Bone marrow (tissue), 2 donors: ENCODE measurements at places on chromosomes 16 and 17.
A peak's percentile ranks its signal among the peaks of the same experiment; 100 is the strongest.

DNA sequence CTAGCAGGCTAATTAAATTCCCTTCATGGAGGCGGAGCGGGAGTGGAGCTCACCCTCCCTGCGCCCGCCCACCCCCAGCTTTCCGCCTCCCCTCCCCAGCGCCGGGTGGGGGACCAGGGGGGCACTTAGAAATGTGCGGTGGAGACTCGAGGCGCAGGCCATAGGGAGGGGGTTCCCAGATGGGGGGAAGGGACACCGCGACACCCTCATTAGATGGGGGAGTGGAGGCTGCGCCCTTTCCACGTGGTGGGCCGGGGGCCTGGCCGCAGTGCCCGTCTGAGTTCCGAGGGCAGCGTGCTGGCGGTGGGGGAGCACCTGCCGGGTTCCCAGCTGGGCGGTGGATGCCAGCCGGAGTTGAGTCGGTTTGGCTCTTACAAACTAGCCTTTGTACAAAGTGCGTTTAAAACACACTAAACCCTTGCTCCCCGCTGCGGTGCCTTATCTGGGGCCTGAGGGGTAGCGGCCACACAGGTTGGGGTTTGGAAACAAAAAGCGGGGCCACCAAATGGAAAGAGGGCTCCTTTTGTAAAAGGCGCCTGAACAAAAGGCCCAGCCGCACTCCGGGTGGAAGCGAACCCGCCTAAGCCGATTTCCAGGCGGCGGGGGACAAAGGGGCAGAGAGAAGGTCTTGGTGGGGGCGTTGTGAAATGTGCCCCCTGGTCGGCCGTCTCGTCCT is 1.4 kb downstream of the GSE1 start:
- DNase-seq = no peak

GRCh38 chr16:67364600-67365235 is 28.6 kb downstream of the TPPP3 start:
- peak; percentile 29 for DNase-seq

- DNase-seq = peak; percentile 29
Measured at GRCh38 chr17:43772877-43773648, 5.7 kb downstream of the DUSP3 start.

DNA sequence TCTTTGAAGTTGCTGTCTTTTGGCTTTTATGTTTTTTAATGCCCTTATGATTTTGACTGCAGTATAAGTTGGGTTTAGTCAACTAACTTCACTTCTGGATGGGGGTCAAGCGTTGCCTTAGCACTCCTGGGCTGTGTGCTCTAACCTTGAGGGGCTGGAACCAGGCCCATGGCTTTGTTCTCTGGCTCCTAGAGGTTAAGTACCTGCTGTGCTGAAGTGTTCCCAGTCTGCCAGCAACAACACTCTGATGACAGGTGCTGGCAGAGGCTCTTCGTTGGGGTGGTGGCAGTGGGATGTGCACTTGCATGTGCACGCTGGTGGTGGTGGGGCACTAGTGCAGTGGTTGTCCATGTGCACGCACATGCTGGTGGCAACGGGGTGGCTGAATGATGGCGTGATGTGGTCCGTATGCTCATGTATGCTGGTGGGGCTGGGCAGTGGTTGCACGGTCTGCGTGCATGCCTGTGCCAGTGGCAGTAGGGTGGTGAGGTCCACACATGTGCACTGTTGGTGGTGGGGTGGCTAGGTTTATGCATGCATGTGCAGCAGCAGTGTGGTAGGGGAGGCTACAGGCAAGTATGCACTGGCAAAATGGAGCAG is 447.8 kb upstream of the GOT2 start:
- no peak for DNase-seq

DNA sequence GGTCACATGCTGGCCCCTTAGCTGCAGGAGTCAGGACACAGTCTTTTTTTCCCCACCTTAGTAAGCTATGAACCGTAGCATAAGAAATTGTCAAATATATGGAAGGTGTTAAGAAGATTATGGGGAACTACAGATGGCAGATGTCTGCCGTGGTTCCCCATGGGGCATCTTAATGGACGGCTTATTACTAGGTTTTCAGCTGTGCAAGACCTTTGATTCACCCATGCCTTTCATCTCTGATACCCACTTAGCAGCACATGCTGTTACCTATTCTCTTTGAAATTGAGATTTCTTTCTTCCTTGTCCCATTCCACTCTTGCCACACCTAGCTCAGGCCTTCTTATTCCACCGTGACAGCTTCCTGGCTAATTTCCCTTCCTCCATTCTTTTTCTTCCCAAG is 70.7 kb downstream of the RPTOR start:
- no peak for DNase-seq

DNA sequence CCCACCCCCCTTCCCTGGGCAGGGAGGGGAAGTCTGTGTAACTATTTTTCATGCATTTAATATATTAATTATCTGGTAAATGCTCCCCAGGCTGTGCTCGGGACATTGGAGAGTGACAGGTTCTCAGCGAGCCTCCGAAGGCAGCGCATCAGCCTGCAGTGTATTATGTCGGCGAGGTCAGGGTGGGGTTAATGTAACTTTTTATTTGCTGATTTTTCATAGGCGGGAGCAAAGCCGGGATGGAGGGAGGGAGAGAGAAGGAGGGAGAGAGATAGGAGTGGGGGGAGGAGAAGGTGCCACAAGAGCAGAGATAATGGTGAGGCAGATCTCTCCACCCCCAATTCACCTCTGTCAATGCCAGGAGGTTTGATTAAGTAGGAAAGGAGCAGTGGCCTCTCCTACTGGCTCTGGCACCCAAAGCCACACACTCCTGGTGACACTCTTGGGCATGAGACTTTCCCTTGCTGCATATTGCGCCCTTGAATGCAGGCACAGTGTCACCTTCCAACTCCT is 104.0 kb downstream of the MRM1 start:
- no peak for DNase-seq

DNA sequence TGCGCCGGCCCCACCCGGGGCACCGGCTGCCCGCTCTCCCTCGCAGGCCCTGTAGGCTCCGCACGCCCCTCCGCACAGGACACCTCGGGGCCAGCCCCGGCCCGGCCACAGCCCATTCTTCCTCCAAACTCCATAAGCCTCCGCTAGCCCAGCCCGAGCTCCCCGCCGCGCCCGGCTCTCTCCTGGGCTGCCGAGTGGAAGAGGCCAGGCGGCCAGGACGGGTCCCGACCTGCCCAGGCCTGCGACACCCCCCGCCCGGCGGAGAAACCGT is 397 bp downstream of the NCOR1 start:
- no peak for DNase-seq

- DNase-seq = no peak
Measured at GRCh38 chr17:28738680-28739384, 5.0 kb upstream of the TRAF4 start.

DNA sequence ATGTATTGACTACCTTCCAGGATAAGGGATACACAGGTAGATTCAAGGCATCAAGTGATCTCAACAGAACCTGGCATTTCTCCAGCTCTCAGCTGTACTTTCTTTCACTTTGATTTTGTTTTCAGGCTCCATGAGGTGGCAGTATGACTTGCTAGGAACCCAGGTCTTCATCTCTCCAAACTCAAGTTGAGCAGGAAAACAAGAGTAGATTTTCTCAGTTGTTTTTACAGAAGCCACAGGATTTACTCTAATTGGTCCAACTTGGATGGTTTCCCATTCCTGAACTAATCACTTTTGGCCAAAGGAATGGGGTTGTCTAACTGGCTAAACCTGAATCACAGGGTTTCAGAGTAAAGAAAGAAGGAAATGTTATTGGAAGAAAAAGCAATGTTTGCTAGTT is 146.6 kb downstream of the TRIM37 start:
- no peak for DNase-seq

DNA sequence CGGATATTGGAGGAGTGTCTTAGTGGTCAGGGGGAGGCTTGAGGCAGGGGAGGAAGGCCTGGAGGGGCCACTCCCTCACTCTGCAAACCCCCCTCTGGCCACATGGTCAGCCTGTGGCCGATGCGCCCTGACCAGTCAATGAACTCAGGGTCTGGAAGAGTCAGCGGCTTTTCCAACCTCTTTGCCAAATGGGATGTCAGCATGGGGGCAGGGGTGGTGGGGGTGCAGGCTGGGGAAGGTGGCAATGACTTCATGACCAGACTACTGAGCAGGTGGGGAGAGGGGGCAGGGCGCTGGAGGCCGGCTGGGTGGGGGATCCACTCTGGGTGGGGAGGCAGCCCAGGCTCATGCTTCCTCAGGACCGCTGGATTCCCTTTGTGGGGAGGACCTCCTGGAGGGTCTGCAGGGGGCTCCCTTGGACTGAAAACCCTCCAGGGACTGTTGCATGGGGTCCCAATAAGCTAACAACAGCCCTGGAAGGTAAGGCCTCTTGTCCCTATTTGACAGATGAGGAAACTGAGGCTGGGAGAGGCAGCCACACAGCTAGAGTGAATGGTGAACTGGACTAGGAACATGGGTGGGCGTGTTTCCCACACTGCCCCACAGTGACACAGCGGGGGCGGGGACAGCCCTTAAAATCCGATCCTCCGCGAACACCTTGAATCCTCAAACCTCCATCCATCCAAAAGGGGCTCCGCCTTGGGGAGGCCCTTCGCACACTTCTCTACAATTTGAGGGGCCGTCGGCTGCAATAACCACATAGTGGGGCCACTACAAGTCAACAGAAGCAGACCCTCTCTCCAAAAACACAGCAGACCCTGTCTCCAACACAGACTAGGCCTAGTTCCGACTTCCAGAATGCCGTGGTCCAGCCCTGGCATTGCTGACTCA is 81.0 kb upstream of the TOB1 start:
- DNase-seq = no peak

- DNase-seq = no peak
Measured at GRCh38 chr17:73630531-73630930, 13.7 kb downstream of the SDK2 start.

DNA sequence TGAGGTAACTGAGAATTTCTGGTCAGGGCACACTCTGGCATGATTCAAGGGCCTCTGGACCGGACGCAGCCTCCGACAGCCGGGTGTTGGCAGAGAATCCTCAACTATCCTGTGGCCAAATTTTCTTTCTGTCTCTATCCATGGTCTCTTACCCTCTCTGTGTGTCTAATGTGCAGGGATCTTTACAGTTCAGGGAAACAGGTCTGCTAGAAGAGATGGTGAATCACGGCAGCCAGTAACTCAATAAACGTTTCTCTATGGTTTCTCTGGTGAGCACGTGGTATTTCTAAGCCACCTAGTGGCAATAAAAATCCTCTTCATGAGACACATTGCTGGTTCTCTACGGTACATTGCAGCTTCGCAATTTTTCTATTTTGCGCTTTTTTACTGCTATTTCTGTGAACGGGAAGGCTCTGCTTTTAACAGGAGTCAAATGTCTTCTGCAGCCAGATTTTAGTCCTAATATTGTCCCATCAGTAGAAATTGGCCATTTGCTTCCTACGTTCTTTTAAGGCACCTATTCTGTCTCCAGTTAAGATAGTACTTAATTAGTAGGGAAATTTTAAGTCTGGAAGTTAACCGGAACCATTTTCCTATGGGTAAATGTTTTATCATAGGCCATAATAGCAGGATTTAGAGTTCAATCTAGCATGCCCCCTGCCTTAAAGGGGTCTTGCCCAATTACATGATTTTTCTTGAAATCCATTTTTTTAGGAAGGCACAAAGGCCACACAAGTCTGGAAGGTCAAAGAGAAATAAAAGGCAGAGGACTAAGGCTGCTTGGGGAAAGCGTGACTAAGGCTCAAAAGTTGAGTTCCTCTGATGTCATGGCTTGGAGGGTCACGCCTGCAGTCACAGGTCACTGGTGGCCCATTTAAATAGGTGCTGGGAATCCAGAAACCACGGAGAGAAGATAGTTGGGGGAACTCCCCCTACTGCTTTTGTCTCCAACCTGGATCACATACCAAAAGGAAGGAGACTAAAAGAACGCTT is 31.5 kb downstream of the QPRT start:
- no peak for DNase-seq

DNA sequence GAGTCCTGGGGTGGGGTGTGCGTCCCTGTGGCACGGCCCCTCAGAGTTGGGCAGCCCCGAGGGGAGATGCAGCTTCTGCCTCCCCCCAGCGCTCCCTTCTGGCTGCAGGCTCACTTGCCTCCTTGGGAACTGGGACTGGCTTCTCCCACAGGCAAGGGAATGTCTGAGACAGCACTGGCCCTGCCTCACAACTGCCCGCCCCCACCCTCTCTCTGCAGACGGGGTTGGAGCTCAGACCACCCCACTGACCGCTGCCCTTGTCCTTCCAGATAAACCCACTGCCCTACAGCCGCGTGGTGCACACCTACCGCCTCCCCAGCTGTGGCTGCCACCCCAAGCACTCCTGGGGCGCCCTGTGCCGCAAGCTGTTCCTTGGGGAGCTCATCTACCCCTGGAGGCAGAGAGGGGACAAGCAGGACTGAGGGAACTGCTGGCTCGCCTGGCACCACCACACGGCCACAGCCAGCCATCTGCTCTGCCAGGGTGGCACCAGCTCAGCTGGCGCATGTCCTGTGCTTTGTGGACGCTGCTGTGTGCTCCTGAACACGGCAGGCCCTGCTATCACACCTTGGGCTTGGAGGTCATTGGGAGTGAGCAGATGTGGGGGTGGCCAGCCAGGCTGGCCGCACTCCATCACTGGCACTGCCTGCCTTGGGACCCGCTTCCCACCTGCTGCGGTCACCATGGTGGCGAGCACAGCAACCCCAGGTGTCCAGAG is 7.1 kb upstream of the RAB40C start:
- DNase-seq = no peak

GRCh38 chr17:43676471-43676870 is 14.7 kb upstream of the MEOX1 start:
- DNase-seq = no peak

GRCh38 chr16:86118467-86119307 is 219.7 kb downstream of the IRF8 start:
- no peak for DNase-seq

- DNase-seq = no peak
Measured at GRCh38 chr17:19911033-19911432, 43.3 kb upstream of the ULK2 start.

DNA sequence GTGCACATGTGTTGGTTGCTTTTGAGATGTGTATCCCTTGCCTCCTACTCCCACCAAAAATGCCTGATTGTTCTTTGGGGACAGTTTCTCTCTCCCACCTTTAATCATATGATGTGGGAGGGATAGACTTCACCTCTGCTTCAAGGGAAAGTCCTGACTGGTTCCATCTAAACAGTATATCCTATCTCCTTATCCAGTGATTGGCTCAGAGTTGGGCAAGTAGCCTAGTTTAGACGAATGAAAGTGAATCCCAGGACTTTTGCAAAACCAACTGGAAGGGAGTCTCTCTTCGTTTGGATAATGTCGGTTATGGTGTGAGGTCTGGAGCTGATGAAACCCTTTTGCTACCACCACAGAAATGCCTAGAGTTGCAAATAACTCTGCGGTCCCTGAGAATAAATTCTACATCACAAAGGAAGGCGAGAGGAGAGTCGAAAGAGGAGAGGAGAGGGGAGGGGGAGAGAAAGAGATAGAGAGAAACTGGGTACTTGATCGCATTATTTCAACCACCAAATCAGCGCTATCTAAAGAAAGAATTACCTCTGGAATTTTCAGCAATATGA is 77.1 kb upstream of the SALL1 start:
- DNase-seq = no peak

- DNase-seq = no peak
Measured at GRCh38 chr16:30894540-30895368, 877 bp upstream of the BCL7C start.
